H4 (cell line): ENCODE measurements at places on chromosomes 11 and 22. TPM values are rescaled to one million over a fixed set of nuclear protein-coding genes. Genes with fewer than 3 reads are reported as not detected.

DNA sequence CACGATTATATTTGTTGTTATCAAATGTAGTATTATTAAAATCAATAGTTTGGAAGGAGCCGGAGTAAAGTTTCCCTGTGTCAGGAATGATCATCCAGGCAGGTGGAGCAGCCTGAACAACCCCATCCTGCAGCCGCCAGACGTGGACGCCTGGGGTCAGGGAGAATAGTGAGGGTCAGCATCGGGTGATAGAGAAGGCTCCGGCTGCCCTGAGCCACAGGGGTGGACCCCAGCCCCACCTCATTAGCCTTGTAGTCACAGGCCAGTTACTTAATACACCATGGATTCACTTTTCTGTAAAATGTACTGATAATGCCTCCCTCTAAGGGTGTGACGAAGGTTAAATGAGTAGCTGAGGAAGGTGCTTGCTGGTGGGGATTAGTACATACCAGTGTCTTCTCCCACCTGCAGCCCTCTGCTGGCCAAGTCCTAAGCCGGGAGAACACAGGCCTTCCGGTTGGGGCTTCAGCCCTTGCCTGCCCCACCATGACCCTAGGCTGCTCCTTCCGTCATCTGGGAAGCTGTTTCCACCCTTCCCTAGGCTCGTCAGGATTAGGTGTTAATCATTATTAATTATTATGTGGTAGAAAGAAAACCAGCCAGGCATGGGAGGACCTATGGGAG is 14.9 kb downstream of the TMEM121B start:
- no peak for DNase-seq

DNA sequence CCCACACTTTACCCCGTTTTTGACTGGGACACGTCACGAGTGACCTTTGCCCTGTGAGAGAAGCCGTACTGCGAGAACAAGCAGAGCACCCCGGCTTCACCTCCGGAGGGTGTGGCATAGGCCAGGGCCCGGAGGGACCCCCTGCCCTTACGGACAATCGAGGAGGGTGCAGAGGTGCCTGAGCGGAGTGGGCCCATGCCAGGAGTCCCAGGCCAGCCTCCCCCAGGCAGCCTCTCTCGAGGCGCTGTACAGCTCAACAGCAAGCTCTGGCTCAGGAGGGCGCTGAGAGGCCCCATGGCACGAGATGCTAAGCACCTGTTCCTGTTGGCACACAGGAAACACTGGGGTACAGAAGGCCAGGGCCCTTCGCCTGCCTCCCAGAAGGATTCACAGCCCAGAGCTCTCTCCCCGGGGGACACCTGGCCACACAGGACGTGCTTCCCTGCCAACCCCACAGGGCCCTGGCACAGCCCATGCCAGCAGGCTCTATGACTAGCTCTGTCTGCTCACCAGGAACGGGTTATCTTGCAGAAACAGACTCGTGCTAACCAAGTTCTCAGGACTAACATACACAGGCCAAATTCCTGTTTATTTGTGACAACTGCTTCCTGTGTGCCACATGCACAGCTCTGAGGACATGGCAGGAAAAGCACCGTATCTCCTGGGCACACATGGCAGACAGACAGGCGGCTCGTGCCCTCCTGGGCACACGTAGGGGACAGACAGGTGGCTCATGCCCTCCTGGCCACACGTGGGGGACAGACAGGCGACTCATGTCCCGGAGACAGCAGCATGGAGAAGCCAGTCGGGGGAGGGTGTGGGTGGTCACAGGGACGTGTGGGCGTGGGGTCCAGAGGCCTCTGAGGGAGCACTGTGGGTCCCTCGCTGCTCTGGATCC is 11.6 kb downstream of the TOLLIP start:
- DNase-seq, result no peak

GRCh38 chr11:92224407-92225124 is at the start of gene FAT3:
FAT3 (plus strand) TSS chr11:92224818; CDS start chr11:92352113, 127,295 bp downstream.
- DNase-seq, result no peak

DNA sequence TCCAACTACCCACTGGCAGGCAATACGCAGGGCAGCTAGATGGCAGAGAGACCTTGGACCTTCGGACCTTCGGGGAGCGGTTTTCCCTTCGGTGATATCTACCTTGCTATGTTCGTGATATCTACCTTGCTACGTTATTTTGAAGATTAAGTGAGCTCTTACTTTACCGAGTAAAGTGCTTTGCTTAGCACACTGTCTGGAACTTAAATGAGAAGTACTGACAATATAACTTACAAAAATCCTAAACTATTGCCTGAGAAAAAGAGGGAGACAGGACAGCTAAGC is 1.0 kb upstream of the PRDM10 start:
- DNase-seq, result no peak

APOL4 gene
- total RNA-seq, result 2.7 and 3.6 TPM in 2 replicates

PLXNB2 gene
- 42.4 and 53.2 TPM in 2 replicates for total RNA-seq

CLP1 gene
- 24.4 and 27.5 TPM in 2 replicates for total RNA-seq
